ENCODE measurements at places on chromosomes 12 and 14.

- H3K4me1 ChIP-seq: no peaks in the 10 kb centered on the region
- H3K36me3 ChIP-seq: no peaks in the 10 kb centered on the region
- peaks cover 9% of the 10 kb centered on the region for H3K27me3 ChIP-seq
- H3K27ac ChIP-seq: no peak overlapping the region
- no peak overlapping the region for H3K4me3 ChIP-seq
Observed at GRCh38 chr12:48356041-48356768, 5.5 kb upstream of the ZNF641 start.

GRCh38 chr12:108285016-108285415 lies 54.1 kb downstream of the CMKLR1 start:
- H3K4me1 ChIP-seq: no peaks in the 10 kb centered on the region
- H3K36me3 ChIP-seq: no peaks in the 10 kb centered on the region
- H3K4me3 ChIP-seq: no peak overlapping the region
- no peak overlapping the region for H3K27ac ChIP-seq
- peaks cover 5% of the 10 kb centered on the region for H3K27me3 ChIP-seq
- DNase-seq: no peak

- H3K27ac ChIP-seq: no peak overlapping the region
- peaks cover under 1% of the 10 kb centered on the region for H3K36me3 ChIP-seq
- no peak for DNase-seq
- no peaks in the 10 kb centered on the region for H3K27me3 ChIP-seq
- H3K4me1 ChIP-seq: no peaks in the 10 kb centered on the region
Observed at GRCh38 chr12:44531320-44531971, 344.7 kb downstream of the NELL2 start.

DNA sequence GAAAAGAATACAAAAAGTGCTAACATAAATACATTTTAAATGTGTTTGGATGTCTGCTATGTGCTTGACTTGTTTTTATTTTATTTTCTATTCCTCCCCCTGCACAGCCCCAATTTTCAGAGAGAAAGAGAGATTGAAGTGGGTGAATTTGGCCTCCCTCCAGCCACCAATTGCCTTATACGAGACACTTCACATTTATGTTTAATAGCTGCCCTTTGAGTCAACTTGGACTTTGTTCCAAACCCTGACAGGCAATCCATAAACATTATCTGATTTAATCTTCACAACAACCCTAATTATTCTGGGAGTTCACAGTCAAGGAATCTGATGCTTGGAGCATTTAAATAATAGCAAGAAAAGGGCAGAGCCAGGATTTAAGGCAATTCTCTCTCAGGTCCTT lies 161.7 kb downstream of the SLC15A4 start:
- DNase-seq: no peak
- H3K27ac ChIP-seq: no peak overlapping the region
- H3K36me3 ChIP-seq: no peaks in the 10 kb centered on the region
- no peak overlapping the region for H3K4me3 ChIP-seq
- no peaks in the 10 kb centered on the region for H3K4me1 ChIP-seq

- H3K36me3 ChIP-seq: no peaks in the 10 kb centered on the region
- H3K27ac ChIP-seq: no peak overlapping the region
- H3K27me3 ChIP-seq: no peaks in the 10 kb centered on the region
- no peak overlapping the region for H3K4me3 ChIP-seq
Observed at GRCh38 chr14:80393766-80394165, 182.5 kb upstream of the DIO2 start.

GRCh38 chr12:51871918-51872688 lies 15.8 kb upstream of the ANKRD33 start:
- H3K4me1 ChIP-seq: peaks cover 8% of the 10 kb centered on the region
- H3K4me3 ChIP-seq: no peak overlapping the region
- no peaks in the 10 kb centered on the region for H3K36me3 ChIP-seq
- H3K27ac ChIP-seq: no peak overlapping the region
- peaks cover 43% of the 10 kb centered on the region for H3K27me3 ChIP-seq
- no peak for DNase-seq

- peak overlapping the region; percentile 53 for H3K27ac ChIP-seq
- H3K36me3 ChIP-seq: peaks cover 78% of the 10 kb centered on the region
- H3K27me3 ChIP-seq: no peaks in the 10 kb centered on the region
- peaks cover 28% of the 10 kb centered on the region for H3K4me1 ChIP-seq
Observed at GRCh38 chr12:57101892-57102695, 9.1 kb downstream of the STAT6 start.

DNA sequence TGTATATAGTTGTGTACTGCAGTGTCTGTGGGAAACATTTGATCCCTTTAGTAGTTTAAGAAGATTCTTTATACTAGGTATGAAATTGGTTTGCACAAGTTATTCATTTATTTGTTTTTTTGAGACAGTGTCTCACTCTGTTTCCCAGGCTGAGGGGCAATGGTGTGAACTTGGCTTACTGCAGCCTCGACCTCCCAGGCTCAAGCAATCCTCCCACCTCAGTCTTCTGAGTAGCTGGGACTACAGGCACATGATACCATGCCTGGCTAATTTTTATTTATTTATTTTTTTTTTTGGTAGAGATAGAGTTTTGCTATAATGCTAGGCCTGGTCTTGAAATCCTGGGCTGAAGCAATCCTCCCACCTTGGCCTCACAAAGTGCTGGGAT lies 209.4 kb downstream of the RASSF9 start:
- no peaks in the 10 kb centered on the region for H3K27me3 ChIP-seq
- H3K4me3 ChIP-seq: no peak overlapping the region
- no peak for DNase-seq
- H3K36me3 ChIP-seq: no peaks in the 10 kb centered on the region
- H3K27ac ChIP-seq: no peak overlapping the region

DNA sequence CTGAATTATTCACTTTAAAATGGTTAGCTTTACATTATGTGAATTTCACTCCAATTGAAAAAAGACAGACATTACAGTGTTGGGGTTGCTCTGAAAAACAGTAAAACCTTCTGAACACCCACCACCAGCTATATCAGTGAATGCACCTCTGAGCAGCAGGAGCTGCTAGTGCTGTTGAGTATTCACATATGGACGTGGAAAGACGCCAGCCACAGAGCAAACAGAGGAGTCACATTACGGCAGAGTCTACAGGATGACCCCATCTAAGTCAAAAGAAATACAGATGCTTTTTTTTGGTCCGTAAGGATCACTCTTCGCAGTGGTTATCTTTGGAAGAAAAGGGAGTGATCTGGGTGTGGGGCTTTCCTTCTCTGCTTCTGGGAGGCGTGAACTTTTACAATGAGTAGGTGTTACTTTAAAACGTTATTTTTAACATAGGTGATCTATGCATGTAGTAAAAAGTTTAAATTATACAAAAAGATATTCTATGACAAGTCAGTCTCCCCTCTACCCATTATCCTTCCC lies 4.5 kb downstream of the HVCN1 start:
- DNase-seq: no peak
- no peak overlapping the region for H3K4me3 ChIP-seq
- H3K27ac ChIP-seq: no peak overlapping the region
- H3K27me3 ChIP-seq: peaks cover 5% of the 10 kb centered on the region

DNA sequence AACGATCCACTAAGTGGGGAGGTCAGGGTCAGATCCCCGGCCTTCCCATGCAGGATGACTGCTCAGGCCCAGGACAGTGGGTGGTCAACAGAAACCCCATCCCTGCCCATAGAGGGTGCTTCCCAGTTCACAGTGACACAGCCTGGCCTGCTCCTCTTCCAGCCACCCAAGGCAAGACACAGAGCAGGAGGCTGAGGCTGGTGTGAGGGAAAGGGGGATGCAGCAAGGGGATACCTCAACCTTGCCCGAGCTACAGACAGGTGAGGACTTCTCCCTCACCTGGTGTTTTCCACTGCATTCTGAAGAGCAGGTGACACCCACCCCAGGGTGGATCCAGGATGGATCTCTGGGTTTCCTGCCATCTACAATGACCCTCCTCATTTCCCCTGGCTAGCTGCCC lies 106.7 kb downstream of the KIF26A start:
- H3K4me3 ChIP-seq: no peak overlapping the region
- H3K36me3 ChIP-seq: no peaks in the 10 kb centered on the region
- no peaks in the 10 kb centered on the region for H3K4me1 ChIP-seq
- H3K27ac ChIP-seq: no peak overlapping the region

- no peak for DNase-seq
- no peaks in the 10 kb centered on the region for H3K36me3 ChIP-seq
- peaks cover 8% of the 10 kb centered on the region for H3K27me3 ChIP-seq
- H3K4me1 ChIP-seq: no peaks in the 10 kb centered on the region
Observed at GRCh38 chr12:119500209-119500608, 93.4 kb upstream of the TMEM233 start.

- no peaks in the 10 kb centered on the region for H3K4me1 ChIP-seq
- no peaks in the 10 kb centered on the region for H3K36me3 ChIP-seq
- peaks cover 20% of the 10 kb centered on the region for H3K27me3 ChIP-seq
- no peak overlapping the region for H3K27ac ChIP-seq
- DNase-seq: no peak
Observed at GRCh38 chr12:110224379-110225304, 56.4 kb upstream of the ATP2A2 start.

DNA sequence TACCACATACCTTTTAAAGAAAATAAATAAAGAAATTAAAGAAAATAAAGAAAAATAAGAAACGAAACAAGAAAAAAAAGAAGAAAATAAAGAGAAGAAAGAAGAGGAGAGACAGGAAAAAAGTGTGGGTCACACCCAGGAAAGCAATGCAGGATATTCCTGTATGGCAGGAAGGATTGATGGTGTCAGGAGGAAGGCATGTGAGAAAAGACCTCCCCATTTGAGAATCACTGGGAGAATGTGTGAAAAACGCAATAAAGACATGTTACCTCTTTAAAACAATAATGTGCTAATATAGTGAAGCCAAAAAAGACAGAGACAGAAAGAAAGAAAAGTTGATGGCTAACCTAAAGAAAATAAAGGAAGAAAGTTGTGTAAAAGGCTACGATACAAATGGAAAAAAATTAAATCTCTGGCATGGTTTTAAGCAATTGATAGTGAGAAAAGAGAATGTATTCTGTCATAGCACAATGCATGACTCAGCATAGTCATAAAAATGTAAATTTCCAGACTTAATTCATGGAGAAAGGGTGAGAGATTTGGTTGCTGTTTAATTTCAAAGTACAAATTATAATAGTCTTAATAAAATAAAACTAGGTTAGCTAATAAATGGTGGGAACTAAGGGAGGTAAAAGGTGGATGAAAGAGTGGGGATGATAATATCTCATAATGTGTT lies 24.3 kb upstream of the FOXG1 start:
- no peak overlapping the region for H3K4me3 ChIP-seq
- no peaks in the 10 kb centered on the region for H3K27me3 ChIP-seq
- no peak overlapping the region for H3K27ac ChIP-seq
- H3K4me1 ChIP-seq: no peaks in the 10 kb centered on the region
- no peaks in the 10 kb centered on the region for H3K36me3 ChIP-seq

- no peak overlapping the region for H3K27ac ChIP-seq
- DNase-seq: no peak
- peaks cover 2% of the 10 kb centered on the region for H3K4me1 ChIP-seq
- H3K36me3 ChIP-seq: no peaks in the 10 kb centered on the region
- H3K27me3 ChIP-seq: peaks cover 3% of the 10 kb centered on the region
Observed at GRCh38 chr14:34277191-34277590, 184.8 kb downstream of the SPTSSA start.

GRCh38 chr14:77865455-77865854 lies 65.5 kb downstream of the ADCK1 start:
- no peak overlapping the region for H3K27ac ChIP-seq
- no peaks in the 10 kb centered on the region for H3K36me3 ChIP-seq
- no peaks in the 10 kb centered on the region for H3K27me3 ChIP-seq

DNA sequence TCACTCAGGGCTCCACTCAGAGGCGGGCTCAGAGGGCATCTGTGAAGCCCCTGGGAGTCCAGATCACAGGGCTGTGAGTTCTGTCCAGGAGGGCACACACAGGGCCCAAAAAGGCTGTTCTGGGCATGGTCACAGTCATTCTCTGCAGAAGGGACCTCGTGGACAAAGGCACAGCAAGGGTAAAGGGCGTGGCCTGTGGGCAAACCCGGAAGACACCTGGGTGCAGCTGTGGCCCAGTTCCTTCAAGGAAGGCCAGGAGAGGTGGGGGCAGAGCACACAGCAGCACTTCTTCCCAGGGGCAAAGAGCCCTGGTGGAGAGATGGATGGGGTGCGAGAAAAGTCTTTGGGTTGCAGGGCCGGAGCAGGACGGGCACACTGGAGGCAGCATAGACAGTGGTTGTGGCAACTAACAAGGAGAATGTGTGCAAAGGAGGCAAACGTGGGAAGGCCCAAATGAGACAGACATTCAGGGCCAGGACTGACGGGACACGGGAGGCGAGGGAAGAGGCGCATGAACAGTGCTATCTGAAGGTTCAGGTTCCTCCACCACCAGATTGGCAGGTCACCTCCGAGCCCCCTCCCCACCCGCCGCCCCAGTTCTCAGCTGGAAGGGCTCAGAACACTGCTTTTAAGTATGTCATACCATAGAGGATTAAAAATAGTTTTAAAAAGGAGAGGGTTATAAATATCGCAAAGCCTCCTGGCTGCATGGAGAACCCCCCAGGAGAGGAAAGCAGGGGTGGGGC lies 8.9 kb downstream of the CLMN start:
- H3K36me3 ChIP-seq: no peaks in the 10 kb centered on the region
- peaks cover under 1% of the 10 kb centered on the region for H3K27me3 ChIP-seq
- H3K4me3 ChIP-seq: no peak overlapping the region
- DNase-seq: no peak
- peaks cover 8% of the 10 kb centered on the region for H3K4me1 ChIP-seq

DNA sequence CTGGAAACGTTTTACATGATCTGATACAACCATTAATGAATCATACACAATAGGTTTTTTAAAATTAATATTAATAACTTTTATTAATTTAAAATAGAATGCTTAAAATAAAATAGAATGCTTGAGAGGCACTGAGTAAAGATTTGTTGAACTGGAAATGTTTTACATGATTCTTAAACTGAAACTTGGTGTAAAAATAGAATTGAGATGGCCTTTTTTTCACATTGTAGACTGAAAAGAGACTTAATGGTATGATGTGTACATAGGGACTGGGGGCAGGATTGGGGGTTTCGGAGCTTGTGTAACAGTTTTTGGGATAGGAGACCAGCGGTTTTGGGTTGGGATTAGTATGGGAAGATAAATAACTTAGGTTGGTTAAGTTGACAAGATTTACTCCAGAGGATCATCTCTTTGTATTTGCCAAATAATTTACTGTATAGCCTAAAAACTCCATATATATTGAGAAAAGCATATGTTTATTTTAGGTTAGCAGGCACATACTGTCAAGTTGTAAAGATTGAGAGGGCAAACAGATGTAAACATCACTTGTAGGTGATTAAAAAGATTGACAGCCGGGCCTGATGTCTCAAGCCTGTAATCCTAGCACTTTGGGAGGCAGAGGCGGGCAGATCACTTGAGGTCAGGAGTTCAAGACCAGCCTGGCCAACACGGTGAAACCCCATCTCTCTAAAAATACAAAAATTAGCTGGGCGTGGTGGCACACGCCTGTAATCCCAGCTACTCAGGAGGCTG lies 2.0 kb upstream of the ZNF410 start:
- H3K4me1 ChIP-seq: peaks cover 34% of the 10 kb centered on the region
- no peak overlapping the region for H3K27ac ChIP-seq
- no peak for DNase-seq

- no peak overlapping the region for H3K4me3 ChIP-seq
- peak overlapping the region; percentile 56 for H3K27ac ChIP-seq
- DNase-seq: peak; percentile 61
Observed at GRCh38 chr14:93648440-93649168, 139.7 kb downstream of the PRIMA1 start.

Data from activated CD4-positive, alpha-beta T cell treated with anti-CD3 and anti-CD28 coated beads, Interleukin-2, amount 10 ng/mL, durations not matched to agents 24 days and 14 days (primary cell).